ENCODE measurements at places on chromosomes 13 and 19.

DNA sequence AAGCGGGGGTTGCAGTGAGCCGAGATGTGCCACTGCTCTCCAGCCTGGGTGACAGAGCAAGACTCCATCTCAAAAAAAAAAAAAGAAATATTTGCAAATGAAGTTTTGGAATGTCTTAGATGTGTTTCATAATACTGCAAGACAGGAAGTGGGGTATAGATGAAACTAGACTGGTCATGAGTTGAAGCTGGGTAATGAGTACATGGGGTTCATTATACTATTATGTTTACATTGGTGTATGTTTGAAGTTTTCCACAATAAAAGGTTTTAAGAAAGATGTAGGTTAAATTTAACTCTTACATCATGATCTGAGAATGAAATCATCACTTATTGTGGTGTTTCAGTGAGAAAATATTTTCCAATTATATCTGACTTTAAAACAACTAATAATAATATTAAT is 19.0 kb downstream of the FNDC3A start:
- no peak for DNase-seq

- DNase-seq, result no peak
Observed at GRCh38 chr13:83125791-83126190, 756.5 kb downstream of the SLITRK1 start.

GRCh38 chr19:36707134-36707533 is 19.7 kb downstream of the ZNF567 start:
- no peak for DNase-seq

DNA sequence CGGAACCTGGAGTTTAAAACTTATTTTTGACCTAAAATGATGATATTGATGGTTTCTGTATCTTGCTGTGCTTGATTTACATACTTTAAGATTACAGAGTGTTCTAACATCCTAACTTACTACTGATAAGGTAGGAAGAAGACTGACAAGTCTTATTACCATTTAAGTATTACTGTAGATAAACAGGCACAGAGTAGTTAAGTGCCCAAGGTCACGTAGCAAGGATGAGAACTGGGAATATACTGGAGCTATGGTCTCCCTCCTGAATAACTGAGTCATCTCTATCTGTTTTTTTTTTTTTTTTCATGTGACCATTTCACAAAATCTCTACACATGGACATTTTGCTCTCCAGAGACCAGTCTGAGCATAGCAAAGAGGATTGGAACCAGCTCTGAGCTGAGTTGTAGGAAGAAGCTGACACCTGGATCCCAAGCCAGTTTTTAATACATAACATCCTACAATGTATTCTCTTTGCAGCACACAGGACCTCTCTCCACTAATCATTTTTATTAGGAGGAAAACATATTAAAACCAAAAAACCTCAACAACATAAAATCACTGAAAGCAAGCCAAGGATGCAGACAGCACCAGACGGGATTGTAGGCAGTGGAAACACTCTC is 173.5 kb downstream of the DNAJC15 start:
- DNase-seq, result no peak

DNA sequence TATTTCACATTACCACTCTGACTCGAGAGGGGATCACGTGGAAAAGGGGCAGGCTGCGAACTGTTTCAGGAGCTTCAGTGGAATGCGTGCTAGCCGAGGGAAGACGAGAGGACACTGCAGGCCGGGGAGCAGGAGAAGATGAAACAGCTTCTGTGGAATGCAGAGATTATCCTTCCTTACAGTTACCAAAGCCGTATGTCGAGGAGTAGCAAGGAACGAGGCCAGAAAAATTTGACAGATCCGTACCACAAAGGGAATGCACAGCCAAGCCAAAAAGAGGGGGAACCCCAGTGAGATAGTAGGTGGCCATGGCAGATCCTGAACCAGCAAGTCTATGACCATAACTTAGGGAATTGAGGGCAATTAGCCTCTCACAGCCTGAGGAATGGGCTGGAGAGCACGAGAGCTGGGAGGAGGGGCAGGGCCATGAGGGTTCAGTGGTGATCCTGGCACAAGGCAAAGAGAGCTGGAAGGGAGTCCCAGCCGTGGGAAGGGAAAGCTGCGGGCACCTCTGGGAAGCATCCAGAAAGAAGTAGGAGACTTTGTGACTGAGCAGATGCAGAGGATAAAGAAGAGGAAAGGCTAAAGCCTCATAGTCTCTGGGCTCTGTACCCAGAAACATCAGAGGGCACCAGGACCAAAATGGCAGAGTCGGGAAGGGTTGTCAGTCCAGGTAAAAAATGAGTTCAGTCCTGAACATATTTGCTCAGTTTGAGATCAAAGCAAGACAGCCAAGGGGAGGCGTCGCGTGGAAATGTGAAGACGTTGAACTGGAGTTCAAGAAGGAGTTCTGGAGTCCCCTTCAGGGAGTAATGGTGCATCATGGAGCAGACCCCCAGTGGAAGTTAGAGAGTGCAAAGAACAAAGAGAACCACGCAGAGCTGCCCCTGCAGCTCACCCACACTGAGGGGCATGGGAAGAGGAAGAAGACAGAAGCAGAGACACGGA is 5.1 kb downstream of the COL4A1 start:
- DNase-seq, result no peak

DNA sequence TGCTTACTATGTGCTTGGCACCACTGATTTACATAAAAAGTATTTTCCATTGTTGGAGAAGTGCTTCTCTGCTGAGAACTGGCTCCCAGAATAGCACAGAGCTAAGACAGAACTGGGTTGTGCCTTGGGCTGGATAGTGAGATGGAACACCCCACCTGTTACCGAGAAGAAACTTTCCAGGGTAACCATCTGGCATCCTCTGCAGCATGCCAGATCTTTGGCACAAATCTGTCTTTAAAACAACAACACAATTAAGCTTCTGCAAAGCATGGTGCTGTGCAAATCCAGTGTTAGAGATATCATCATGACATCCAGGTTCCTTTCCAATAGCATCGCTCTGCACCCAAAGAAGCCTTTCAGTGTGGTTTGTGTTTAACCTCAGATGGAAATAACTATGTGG is 202.5 kb upstream of the RFC3 start:
- no peak for DNase-seq

- no peak for DNase-seq
Observed at GRCh38 chr13:60286707-60287106, 110.3 kb upstream of the TDRD3 start.

DNA sequence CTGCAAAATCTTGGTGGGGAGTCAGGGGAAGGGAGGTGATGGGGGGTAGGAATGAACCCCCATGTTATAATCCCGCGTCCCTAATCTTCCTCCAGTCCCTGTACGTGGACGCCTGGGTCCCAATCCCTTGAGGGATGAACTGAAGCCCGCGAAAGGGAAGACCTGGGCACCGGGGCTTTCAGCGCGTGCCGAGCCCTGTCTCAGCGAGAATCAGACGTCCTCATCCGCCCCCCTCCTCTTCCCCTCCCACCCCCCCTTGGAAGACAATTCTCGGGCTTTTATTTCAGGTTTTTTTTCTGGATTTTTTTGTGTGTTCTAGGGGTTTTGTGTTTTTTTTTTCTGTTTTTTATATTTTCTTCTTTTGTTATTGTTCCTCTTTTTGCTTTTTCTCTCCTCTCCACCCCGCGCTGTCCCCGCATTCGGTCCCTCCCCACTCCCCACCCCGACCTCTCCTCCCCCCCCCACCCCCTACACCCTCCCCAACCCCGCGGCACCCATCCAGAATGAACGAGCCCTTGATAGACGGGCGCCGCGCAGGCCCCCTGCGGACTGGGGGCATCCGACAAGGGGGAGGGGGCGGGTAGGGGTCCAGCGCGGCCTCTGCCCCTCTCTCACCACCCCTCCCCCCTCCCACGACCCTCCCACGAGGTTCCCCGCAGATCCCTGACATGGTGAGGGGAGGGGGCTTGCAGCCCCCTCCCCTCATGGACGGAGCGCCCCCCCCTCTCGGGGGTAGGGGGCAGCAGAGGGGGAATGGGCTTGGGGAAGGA is 10.3 kb downstream of the C19orf81 start:
- DNase-seq, result no peak

DNA sequence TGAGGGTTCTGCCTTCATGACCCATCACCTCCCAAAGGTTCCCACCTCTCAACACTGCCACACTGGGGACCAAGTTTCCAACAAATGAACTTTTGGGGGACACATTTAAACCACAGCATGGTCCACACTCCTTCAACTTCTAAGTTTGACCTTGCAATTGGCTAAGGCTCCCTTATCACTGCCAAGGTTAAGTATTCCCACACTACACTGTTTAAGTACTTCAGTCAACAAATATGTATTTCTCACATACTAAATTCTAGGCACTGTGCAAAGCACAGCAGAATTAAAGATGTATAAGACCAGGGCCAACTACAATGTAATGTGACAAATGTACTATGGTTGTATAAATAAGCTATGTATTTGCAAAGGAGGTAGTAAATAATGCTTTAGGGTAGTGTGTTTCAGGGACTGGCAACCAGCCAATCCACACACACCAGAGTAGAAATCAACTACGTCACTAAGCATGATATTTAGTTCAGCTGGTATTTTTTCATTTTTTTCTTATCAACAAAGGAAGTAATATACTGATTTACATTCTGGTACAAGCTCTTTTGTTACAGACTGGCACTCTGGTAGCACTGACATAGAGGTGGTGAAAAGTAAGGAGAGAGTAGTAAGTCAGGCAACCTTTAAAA is 12.2 kb downstream of the NUFIP1 start:
- no peak for DNase-seq

DNA sequence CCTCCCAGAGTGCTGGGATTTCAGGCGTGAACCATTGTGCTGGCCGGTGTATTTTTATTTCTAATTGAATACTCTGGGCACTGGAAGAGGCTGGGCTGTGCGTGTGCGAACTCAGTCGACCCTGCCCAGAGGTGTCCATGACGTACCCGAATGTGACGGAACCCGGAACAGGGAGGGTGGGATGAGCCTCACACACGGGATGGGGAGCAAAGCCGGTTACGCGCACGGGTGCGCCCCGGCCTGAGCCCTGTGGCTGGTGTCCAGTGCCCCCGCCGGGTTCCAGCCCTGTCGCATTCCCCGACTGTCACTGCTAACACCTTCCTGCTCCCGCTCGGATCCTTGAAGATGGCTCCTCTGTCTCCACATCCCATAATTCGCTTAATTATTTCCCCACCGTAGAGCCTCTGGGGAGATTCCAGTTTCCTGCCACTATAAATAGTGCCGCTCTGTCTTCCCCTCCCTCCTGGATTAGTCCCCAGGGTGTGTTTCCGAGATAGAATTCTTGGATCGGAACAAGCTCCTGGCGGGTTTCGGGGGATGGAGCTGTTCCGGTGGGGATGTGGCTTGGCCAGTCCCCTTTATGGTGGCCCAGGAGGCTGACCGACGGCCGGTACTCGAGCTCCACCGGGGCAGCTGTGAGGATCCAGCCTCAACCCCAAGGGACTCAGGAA is 22.0 kb downstream of the SBNO2 start:
- DNase-seq, result no peak

- no peak for DNase-seq
Observed at GRCh38 chr19:22545751-22546150, 88.4 kb upstream of the ZNF492 start.

DNA sequence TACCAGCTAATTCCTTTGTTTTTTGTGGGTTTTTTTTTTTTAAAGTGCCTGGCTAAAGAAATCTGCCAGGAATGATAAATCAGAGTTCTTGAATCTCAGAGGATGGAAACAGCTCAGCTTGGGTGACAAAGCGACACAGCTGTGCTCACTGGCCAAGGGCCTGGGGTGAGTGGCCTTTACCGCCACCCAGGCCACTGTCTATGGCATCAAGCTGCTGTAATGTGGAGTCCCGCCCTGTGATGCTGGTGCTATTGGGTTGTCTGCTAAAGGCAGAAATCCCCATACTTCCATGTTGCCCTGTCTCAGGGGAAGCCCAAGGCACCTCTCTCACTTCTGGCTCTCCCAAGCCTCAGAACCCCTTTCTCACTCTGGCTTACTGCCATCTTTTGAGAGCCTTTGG is 82.6 kb upstream of the FARP1 start:
- no peak for DNase-seq

DNA sequence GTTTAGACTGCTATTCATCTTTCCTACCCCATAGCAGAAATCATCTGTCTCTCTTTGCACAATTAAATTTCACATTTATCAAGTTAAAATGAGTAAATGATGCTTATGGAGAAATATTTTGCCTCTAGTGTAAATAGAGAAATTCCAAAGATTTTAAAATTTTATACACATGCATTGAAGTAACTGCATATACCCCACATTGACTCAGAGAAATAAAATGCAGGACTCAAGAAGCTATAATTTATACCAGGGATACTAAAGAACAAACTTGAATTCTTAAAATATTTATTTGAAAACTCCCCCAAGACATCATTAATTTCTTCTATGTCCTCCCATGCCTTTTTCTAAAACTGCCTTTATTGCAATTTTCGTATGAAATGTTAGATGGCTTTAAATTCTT is 165.8 kb downstream of the DIAPH3 start:
- no peak for DNase-seq

- no peak for DNase-seq
Observed at GRCh38 chr13:111903143-111903542, 163.8 kb upstream of the SOX1 start.

DNA sequence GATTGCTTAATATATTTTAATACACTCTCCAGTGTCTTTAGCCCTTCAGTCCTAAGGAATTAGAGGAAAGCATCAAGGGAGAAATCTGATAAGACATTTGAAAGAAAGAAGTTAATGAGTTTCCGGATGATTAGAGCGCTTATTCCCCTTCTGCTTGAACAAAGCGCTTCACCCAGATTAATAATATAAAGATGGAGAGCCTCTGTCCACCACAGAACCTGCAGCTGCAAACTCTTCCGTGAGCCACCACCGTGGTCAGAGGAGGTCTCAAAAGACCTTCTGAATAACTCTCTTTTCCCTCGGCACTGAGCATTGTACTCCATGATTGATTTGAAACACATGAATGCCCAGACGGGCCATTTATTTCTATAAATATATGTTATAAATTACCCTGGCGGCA is 14.2 kb upstream of the TUBGCP3 start:
- no peak for DNase-seq

DNA sequence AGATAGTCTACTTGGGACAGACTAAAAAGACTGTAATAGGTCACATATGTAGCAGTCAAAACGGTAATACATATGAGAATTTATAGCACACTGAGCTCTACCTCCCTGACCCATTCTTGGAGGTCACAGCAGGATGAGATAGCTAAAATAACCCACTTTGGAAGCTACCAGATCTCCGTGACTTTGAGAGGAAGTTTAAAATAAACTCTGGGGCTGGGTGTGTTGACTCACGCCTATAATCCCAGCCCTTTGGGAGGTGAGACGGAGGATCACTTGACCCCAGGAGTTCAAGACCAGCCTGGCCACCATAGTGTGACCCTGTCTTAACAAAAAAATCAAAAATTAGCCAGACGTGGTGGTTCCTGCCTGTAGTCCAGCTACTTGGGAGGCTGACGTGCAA is 45.3 kb downstream of the DHRS12 start:
- no peak for DNase-seq

All from CMK (cell line).